Heart right ventricle (tissue), 16 donors: ENCODE measurements at places on chromosomes 2 and 18. TPM values are rescaled to one million over a fixed set of nuclear protein-coding genes. Genes with fewer than 3 reads are reported as not detected.

Gene CPLX4
- not detected for total RNA-seq

Gene PLEK
- 1.9 TPM for total RNA-seq

Gene ALPG
- not detected for total RNA-seq

GRCh38 chr2:177970670-177971454, 101.7 kb downstream of the PDE11A start:
- H3K27me3 ChIP-seq = no peaks in the 10 kb centered on the region
- H3K27ac ChIP-seq = no peak overlapping the region
- H3K4me1 ChIP-seq = no peaks in the 10 kb centered on the region
- no peak overlapping the region for H3K4me3 ChIP-seq
- H3K36me3 ChIP-seq = no peaks in the 10 kb centered on the region
- DNase-seq = no peak
